Activated CD4-positive, alpha-beta memory T cell treated with anti-CD3 and anti-CD28 coated beads for 36 hours (primary cell): ENCODE measurements at places on chromosomes 3 and 15. TPM values are rescaled to one million over a fixed set of nuclear protein-coding genes. Genes with fewer than 3 reads are reported as not detected.

UNC45A gene
- total RNA-seq, result 71.1 TPM

NOP10 gene
- 214 TPM for total RNA-seq

DLL4 gene
- total RNA-seq, result not detected

LRRIQ4 gene
- not detected for total RNA-seq

RBMS3 gene
- total RNA-seq, result 1.6 TPM

CCR2 gene
- total RNA-seq, result 2.2 TPM

ALPK3 gene
- 0.10 TPM for total RNA-seq

ARGFX gene
- total RNA-seq, result not detected

RFTN1 gene
- total RNA-seq, result 106 TPM

GHSR gene
- not detected for total RNA-seq

B3GALNT1 gene
- 0.56 TPM for total RNA-seq

TMEM62 gene
- 12.7 TPM for total RNA-seq
